ENCODE measurements at places on chromosomes 2 and 18.

DNA sequence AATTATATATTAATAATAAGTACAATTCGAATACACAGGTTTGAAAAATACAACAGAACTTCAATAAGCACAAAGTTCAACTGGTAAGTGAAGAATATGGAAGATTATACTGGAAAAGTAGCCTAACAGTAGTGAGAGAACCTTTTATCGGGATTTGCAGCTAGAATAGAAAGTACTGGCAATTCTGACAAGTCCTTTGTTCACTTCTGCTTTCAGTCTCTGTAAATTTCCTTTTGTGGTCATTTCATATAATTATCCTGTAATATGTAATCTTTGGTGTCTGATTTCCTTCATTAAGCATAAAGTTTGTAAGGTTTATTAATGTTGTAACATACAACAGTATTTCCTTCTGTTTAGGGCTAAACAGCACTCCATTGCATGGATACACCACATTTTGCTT, 67.2 kb downstream of the CUL3 start:
- no peaks in the 10 kb centered on the region for H3K27me3 ChIP-seq
- H3K36me3 ChIP-seq = no peaks in the 10 kb centered on the region
- DNase-seq = peak; percentile 66
- peak overlapping the region; percentile 29 for H3K4me3 ChIP-seq

DNA sequence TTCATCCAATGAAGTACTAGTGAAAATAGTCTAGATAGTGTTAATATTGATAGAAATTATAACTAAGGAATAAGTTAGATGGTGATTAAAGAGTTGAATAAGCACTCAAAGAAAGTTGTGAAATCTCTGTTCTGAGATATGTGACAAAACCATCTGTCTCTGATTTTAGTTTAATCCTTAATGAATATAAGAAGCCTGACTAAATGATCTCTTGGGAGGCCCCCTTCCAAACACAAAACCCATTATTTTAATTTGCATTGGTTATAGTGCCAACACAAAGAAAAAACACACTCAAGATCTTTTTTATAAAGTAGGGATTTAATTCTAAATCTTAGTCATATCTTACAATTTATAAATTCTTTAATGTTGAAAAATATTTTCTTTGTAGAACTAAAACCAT, 34.0 kb downstream of the SCN2A start:
- no peak overlapping the region for H3K27ac ChIP-seq
- H3K27me3 ChIP-seq = no peaks in the 10 kb centered on the region
- DNase-seq = no peak
- H3K4me3 ChIP-seq = no peak overlapping the region

DNA sequence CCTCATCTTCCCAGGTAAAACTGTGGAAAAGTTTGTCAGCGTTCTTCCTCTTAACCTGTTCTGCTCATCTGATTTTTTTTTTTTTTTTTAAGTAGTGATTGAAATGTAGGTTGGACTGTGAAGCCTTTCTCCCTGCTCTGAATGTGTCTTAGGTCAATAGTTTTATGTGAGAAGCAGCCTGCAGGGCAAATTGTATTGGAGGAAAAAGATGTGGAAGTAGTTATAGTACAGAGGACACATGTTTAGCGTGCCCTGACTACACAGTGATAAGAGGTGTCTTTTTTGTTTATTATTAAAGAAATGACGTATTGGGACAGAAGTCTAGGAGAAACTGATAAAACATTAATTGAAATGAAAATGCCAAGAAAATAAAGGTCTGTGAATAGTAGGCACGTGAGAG, 1.5 kb downstream of the MTA3 start:
- H3K4me1 ChIP-seq = peaks cover 9% of the 10 kb centered on the region
- H3K27me3 ChIP-seq = no peaks in the 10 kb centered on the region
- no peak for DNase-seq
- no peaks in the 10 kb centered on the region for H3K36me3 ChIP-seq
- no peak overlapping the region for H3K27ac ChIP-seq

DNA sequence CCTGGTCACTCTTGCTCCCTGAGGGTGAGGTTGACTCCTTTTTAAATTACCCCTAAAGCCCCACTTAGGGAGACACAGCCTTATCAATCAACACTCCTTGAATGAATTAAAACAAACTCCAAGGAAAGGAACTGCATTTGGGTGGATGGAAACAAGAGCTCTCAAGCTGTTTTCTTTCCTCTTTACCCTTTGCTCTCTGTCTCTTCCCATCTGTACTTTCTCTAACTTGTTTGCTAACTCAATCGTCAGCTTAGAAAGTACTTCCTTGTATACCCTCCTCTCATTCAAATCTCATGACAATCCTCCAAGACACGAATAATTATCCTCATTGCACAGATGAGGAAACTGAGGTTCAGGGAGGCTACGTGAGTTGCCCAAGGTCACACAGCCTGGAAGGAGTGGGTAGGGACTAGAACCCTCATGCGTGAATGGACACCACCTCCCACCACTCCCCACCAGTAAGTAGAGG, 32.7 kb downstream of the ZFP36L2 start:
- H3K4me3 ChIP-seq = no peak overlapping the region
- H3K27ac ChIP-seq = peak overlapping the region; percentile 82
- no peaks in the 10 kb centered on the region for H3K36me3 ChIP-seq
- H3K27me3 ChIP-seq = no peaks in the 10 kb centered on the region

DNA sequence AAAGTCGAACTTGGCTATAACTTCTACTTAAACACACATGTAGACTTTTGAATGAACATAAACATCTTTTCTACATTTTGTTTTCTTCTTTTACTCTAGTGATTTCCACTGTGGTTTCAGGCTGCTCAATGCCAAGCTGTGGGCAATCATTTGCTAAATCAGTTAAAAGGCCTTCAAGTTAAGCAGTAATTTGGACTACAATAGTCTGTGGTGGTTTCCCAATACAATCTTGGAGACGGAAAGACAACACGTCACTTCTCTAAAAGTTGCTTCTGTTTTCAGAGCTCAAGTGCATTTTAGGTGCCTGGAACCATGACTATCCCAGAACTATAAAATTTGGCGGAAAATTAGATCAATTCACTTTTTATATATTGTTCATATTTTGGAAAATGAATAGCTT, 69.4 kb downstream of the TXNL1 start:
- no peaks in the 10 kb centered on the region for H3K27me3 ChIP-seq
- no peak for DNase-seq
- peaks cover 7% of the 10 kb centered on the region for H3K4me1 ChIP-seq
- H3K4me3 ChIP-seq = no peak overlapping the region

DNA sequence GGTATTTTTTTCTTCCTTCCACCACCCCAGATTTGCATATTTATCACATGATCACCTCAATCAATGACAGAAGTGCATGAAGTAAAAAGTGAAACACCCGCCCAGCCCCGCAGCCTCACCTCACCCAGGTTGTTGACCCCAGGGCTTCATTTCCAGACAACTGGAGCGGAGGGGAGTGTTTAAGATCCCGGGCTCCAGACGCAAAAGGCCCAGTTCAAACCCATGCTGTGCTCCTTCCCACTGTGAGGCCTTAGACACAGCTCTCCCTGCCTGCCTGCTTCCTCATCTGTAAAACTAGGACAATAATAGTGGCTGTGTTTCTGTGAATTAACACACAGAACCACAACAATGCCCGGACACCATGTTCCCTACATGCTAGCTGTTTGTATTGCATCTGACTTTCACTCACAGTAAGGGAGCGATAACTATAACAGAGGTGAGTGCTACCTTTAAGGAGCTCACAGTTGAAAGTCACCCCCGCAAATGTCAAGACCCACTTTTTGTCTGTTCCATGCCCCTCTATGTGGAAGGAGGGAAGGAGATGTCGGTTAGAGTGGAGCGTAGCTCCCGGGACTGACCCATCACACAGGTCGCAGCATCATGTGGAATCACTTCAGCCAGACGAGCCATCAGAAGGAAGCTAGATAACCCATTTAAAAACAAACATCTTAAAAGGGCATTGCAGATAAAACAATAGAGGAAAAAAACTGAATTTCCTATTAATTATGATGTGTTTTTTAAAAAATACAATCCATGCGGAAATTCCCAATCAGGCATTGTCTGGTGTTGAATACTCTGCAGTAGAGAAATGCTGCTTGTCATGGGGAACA, 77.5 kb upstream of the DAPL1 start:
- H3K27ac ChIP-seq = no peak overlapping the region
- H3K36me3 ChIP-seq = no peaks in the 10 kb centered on the region
- H3K27me3 ChIP-seq = no peaks in the 10 kb centered on the region

DNA sequence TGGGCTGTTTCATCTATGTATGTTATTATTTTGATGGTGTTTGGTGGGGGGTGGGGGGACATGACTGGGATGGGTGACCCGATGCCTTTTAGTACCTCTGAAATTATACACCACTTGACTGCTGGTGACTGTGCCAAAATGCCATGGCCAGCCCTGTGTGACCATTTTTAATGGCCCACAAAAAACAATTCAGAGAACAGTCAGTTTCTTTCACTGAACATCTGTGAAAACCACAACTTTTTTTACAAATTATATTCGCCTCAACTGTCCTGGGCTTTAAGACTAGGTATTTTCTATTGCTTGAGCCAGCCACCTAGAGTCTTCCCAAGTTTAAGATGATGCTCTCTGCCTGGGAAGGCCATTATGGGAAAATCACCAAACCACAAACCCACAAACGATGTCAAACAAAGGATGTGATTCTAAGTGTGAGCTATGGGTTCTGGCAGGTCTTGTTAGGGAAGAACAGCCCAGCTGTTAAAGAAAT, 33.9 kb downstream of the FN1 start:
- H3K4me1 ChIP-seq = no peaks in the 10 kb centered on the region
- no peak overlapping the region for H3K4me3 ChIP-seq
- peak; percentile 3 for DNase-seq
- no peaks in the 10 kb centered on the region for H3K27me3 ChIP-seq

GRCh38 chr18:75544496-75544895, 117.0 kb upstream of the SMIM21 start:
- H3K36me3 ChIP-seq = no peaks in the 10 kb centered on the region
- no peaks in the 10 kb centered on the region for H3K4me1 ChIP-seq
- no peak overlapping the region for H3K27ac ChIP-seq
- H3K4me3 ChIP-seq = no peak overlapping the region

DNA sequence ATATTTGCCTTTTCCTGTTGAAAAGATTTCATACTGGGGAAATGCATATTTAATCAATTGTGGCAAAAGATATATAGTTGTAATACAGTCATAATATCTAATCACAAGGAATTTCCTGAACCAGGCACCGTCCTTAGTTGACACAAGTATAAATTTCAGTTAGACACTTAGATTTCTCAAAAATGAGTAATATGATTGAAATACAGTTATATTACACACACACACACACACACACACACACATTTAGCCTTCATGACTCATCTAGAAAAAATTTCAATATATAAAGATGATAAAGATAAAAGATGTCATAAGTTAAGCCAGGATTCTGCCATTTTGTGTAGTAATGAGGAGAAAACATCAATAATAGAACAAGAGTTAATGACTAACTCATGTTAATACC, 258.4 kb upstream of the ZNF804A start:
- no peak overlapping the region for H3K4me3 ChIP-seq
- H3K27ac ChIP-seq = no peak overlapping the region

- DNase-seq = no peak
- H3K27me3 ChIP-seq = no peaks in the 10 kb centered on the region
- no peak overlapping the region for H3K27ac ChIP-seq
- no peak overlapping the region for H3K4me3 ChIP-seq
- H3K4me1 ChIP-seq = peaks cover 26% of the 10 kb centered on the region
Observed at GRCh38 chr2:99487906-99488305, 1.9 kb downstream of the REV1 start.

GRCh38 chr2:85395912-85396475, 14.2 kb downstream of the CAPG start:
- no peaks in the 10 kb centered on the region for H3K27me3 ChIP-seq
- H3K4me1 ChIP-seq = peaks cover 2% of the 10 kb centered on the region
- peaks cover 63% of the 10 kb centered on the region for H3K36me3 ChIP-seq
- no peak for DNase-seq

- no peak overlapping the region for H3K4me3 ChIP-seq
- H3K36me3 ChIP-seq = no peaks in the 10 kb centered on the region
- peaks cover 8% of the 10 kb centered on the region for H3K27me3 ChIP-seq
- no peak overlapping the region for H3K27ac ChIP-seq
Observed at GRCh38 chr2:71530211-71530610, 76.8 kb downstream of the DYSF start.

DNA sequence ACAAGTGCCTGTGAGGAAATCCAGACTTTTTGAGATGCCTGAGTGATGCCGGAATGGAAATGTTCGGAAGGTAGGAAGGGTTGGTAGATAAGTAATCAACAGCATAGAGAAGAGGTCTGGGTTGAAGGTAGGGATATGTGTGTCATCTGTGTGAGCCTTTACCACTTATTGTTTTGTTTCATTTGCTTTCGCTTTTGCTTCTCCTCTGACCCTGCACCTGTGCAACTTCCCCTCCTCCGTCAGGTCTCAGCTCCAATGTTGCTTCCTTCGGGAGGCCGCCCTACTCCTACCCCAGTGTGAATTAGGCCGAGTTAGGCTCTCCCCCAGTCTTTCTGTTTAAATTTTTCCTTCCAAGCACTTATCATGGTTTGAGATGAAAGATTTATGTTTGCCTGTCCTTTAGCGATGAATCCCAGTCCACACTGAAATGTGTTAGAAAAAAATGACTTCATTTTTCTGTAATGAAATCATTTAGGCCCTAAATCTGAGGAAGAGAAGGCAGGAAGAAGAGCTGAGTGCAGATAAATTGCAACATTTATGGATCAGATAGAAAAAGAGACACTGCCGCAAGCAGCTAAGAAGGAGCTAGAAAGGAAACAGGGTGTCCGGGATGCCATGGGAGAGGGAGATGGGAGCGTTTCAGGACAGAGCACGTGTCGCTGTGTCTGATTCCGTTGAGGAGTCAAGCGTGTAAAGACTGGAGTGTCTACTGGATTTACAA, 139.6 kb upstream of the PELI1 start:
- peak; percentile 70 for DNase-seq
- no peaks in the 10 kb centered on the region for H3K4me1 ChIP-seq
- H3K36me3 ChIP-seq = no peaks in the 10 kb centered on the region
- no peaks in the 10 kb centered on the region for H3K27me3 ChIP-seq
- H3K27ac ChIP-seq = no peak overlapping the region

DNA sequence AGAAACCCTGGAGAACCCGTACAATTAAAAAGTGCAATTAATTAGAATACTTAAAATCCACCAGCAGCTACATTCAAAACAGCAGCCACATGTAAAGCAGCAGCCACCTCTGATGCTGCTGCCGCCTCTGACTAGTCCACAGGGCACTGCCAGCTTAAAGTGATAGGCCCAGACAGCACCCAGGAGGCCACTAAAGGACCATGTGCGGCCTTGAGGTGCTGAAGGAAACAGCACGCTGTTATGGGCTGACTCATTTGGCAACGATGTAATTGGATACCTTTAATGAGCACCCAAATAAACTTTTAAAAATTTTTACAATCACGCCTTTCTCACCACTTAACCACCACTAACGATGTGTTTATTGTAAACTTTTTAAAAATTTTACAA, 209.3 kb upstream of the NCKAP5 start:
- no peak overlapping the region for H3K4me3 ChIP-seq
- no peak overlapping the region for H3K27ac ChIP-seq
- no peaks in the 10 kb centered on the region for H3K4me1 ChIP-seq
- no peaks in the 10 kb centered on the region for H3K36me3 ChIP-seq

- H3K27ac ChIP-seq = no peak overlapping the region
- no peaks in the 10 kb centered on the region for H3K27me3 ChIP-seq
- no peaks in the 10 kb centered on the region for H3K36me3 ChIP-seq
- H3K4me3 ChIP-seq = no peak overlapping the region
- no peak for DNase-seq
Observed at GRCh38 chr2:88489181-88489580, 36.7 kb upstream of the FOXI3 start.

Data from common myeloid progenitor, CD34-positive (primary cell).